ENCODE measurements at places on chromosomes 2 and 18. TPM values are rescaled to one million over a fixed set of nuclear protein-coding genes. Genes with fewer than 3 reads are reported as not detected.

DPP4 gene
- 1.3 TPM for polyA plus RNA-seq

CFAP65 gene
- polyA plus RNA-seq, result 0.38 TPM

NYAP2 gene
- 0.07 TPM for polyA plus RNA-seq

APCDD1 gene
- polyA plus RNA-seq, result 5.6 TPM

KYNU gene
- 0.23 TPM for polyA plus RNA-seq

HOXD4 gene
- 1.0 TPM for polyA plus RNA-seq

IGFBP2 gene
- polyA plus RNA-seq, result 56.5 TPM

COL4A3 gene
- polyA plus RNA-seq, result 1.6 TPM

AQP12B gene
- 158 TPM for polyA plus RNA-seq
